ENCODE measurements at places on chromosomes 6 and 20.

DNA sequence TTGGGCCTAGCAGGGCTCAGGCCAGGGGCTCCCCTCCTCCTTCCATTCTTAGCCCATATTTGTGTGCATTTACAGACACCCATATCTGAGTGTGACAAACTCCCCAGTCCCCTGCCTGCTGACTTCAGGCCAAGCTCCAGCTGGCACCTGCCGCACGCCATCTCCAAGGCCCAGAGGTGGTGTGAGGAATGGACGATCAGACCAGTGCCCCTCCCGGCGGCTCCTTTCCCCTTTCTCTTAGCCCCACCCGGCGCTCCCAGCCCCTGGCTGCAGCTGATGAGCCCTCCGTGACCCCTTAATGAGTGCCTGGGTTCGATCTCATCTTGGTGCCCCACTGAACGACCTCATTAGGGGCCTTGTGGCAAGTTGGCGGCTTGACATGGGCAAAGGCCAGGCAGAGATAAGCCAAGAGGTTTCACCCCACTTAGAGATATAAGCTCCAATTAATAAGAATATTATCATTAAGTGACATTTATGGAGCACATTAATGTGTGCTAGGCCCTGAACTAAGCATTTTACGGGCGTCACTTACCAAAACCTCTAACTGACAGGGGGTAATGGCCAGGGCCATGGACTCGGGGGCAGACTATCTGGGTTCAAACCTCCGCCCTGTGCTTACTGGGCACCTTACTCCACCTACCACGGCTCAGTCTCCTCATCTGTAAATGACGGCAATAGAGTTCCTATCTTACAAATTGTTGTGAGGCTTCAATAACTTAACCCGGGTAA, 17.5 kb downstream of the ADA start:
- no peak for DNase-seq

GRCh38 chr6:149028767-149029405, 282.1 kb downstream of the UST start:
- DNase-seq = peak; percentile 51

GRCh38 chr20:1225783-1226654, at the start of gene RAD21L1:
Gene RAD21L1 (plus strand): TSS chr20:1226044. CDS start chr20:1228454, 2,410 bp downstream.
- DNase-seq = peak; percentile 84

- DNase-seq = no peak
These were observed 13.0 kb downstream of the PCK1 start for GRCh38 chr20:57573894-57574293.

DNA sequence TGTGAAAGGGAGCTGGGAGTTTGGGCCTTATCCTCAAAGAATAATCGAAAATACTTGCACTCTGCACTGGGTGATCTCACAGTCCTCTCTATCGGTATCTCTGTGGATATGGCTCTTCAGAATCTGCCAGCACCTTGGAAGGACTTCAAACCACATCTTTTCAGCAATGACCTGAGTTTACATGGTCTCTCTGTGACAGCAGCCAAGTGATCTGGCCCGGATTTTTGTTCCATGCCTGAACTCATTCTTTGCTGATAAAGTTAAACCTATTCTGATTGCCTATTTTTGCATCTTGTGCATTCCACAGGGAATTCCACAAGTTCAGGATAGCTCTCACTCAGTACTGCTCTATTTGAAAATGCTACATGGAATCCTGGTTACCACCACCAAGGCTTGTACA, 98.9 kb downstream of the HDGFL1 start:
- no peak for DNase-seq

GRCh38 chr6:154297210-154297609, 59.4 kb downstream of the IPCEF1 start:
- no peak for DNase-seq

DNA sequence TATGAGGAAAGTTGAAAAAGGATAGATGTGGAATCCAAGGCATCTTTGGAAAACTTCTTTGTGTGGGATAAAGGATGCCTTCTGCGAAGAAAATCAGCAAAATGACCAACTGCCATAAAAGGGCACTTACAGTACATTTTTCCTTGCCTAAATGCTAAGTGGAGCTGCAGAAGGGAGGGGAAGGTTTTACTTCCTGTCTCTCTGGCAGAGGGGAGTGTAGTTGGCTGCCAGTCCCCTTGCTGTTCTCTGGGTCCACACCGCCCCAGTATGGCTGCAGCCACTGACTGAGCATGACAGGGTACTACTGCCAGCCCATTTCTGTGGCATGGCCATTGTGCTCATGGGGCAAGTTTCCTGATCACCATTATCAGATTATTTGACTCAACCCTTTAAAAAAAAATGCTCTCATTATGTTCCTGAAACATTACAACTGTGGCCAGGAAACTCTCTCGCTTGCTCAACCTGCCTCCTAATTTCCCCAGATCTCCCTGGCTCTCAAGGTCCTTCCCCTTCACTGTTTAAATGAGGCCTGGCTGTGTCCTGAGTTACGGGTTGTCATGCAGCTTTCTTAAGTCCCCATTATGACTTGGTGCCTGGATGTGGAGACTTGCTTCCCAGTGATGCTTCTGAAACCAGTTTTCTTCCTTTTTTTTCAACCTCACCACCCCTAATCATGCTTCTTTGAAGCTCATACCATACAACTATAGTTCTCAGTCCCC, 34.5 kb upstream of the FAM184A start:
- DNase-seq = no peak

DNA sequence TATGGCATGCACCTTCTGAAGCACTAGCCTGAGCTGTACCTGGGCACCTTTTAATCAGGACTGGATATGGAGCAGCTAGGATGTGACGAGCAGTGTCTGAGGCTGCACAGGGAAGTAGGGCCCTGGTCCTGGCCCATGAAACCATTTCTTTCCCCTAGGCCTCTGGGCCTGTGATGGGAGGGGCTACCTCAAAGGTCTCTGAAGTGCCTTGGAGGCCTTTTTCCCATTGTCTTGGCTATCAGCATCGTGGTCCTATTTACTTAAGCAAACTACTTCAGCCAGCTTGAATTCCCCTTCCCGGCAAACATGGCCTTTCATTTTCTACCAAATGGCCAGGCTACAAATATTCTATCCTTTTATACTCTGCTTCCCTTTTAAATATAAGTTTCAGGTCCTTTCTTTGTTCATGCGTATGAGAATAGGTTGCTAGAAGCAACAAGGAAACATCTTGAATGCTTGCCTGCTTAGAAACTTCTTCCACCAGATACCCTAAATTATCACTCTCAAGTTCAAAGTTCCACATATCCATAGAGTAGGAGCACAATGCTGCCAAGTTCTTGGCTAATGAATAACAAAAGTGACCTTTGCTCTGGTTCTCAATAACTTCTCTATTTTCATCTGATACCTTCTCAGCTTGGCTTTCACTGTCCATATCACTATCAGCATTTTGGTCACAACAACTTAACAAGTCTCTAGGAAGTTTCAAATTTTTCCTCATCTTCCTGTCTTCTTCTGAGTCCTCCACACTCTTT, 673.1 kb downstream of the HTR1B start:
- no peak for DNase-seq

DNA sequence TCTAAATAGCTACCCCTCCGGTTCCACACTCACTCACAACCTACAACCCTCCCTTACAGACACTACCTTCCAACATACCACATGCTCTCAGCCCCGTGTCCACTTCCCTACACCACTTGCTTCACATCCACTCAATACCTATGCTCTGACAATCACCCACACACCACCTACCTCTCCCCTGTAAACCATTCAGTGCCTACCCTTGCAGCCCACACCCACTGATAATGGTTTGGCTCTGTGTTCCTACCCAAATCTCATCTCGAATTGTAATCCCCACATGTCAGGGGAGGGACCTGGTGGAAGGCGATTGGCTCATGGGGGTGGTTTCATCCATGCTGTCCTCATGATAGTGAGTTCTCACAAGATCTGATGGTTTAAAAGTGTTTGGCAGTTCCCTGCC, 9.8 kb upstream of the ZNF343 start:
- no peak for DNase-seq

DNA sequence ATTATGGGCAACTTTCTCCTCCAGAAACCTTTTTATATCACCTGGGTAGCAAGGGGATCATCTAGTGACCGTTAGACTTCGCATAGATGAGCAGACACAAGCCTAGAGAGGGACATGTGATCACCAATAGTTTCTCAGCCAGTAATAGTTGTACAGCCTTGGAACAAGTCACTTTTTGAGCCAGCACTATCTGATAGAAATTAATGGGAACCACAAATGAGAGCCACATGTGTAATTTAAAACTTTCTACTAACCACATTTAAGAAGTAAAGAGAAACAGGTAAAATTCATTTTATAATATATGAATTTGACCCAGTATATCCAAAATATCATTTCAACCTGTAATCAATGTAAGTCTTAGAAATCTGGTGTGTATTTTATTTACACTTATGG, 592 bp upstream of the CTNNBL1 start:
- no peak for DNase-seq

Data from stimulated activated CD4-positive, alpha-beta T cell treated with anti-CD3 and anti-CD28 coated beads, Interleukin-1b, Interleukin-23, amount 100 ng/mL, for 48 hours (primary cell).